ENCODE measurements at places on chromosomes 7 and 10.

- DNase-seq: no peak
Observed at GRCh38 chr10:1130995-1131790, 75.0 kb downstream of the WDR37 start.

DNA sequence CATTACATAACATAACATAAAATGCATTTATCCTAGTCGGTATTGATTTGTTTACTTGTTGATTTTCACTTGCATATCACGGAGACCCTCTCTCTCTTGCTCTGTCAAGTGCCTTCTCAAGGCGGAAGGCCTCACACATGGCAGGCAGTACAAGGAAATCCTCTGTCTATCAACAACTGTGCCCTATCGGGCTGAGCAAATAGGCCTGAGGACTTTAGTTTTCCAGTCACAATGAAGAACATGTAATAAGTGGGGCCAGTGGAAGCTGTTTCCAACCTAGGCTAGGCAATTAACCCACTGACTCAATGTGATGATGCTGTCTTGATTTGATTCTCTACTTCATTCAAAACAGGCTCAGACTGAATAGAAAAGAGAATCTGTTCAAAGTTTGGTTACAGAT, 44.9 kb upstream of the KMT2C start:
- no peak for DNase-seq

DNA sequence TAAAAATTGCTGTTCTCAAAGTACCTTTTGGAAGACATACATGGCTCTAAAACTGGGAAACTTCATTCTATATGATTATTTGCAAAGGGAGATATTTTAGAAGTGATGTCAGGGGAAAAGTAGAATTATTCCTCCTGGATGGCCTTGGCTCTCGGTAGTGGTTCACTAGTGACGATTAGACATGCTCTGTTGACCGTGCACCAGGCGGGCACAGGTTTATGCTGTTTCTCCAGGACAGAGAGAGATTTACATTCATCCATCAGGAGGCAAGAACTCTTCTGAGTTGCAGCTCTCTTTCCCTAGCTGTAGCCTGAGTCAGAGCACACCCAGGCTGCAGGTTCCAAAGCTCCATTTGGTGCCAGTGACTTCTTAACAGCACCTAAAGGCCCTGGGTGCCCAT, 184.9 kb upstream of the WDR11 start:
- DNase-seq: no peak

DNA sequence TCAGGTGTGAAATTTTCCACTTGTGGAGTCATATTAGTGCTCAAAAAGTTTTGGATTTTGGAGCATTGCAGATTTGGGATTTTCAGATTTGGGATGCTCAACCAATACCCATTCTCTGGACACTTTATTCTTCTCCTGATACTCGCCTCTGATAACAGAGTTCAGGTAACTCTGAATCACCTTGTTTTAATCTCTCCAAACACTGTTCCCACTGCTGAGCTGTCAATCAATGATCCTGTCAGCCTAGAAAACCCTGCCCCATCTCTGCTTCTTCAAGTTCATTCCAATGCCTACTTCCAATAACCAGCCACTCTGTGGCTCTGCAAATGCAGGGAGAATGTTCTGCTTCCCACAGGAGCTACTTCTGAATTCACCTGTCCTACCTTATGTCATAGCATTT, 21.8 kb downstream of the SGMS1 start:
- DNase-seq: no peak

- DNase-seq: no peak
Observed at GRCh38 chr10:77919713-77920108, 6.8 kb downstream of the DLG5 start.

DNA sequence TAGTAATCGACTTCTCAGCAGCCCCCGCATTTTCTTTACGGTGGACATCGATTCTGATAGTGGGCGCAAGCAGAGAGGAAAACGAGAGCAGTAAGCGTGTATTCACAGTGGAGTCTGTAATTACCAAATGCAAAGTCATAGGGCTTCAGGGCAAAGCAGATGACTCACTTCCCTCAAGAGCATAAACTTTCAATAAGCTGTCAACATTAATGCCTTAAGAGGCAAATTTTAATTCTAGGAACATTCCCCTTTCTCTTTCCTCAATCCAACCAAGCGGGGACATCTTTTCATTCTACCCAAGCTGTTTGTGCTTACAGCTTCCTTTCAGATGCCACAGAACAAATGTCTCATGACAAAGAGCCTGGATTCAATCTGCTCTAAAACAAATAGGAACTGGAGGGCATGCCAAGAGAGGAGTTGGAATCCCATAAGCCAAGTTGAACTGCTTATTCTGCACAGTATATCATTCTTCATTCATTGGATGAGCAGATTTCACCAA, 48.6 kb downstream of the MALSU1 start:
- no peak for DNase-seq

GRCh38 chr10:104435822-104436221, 82.2 kb downstream of the CFAP58 start:
- no peak for DNase-seq

- no peak for DNase-seq
Observed at GRCh38 chr7:29922921-29923700, 66.5 kb downstream of the SCRN1 start.

DNA sequence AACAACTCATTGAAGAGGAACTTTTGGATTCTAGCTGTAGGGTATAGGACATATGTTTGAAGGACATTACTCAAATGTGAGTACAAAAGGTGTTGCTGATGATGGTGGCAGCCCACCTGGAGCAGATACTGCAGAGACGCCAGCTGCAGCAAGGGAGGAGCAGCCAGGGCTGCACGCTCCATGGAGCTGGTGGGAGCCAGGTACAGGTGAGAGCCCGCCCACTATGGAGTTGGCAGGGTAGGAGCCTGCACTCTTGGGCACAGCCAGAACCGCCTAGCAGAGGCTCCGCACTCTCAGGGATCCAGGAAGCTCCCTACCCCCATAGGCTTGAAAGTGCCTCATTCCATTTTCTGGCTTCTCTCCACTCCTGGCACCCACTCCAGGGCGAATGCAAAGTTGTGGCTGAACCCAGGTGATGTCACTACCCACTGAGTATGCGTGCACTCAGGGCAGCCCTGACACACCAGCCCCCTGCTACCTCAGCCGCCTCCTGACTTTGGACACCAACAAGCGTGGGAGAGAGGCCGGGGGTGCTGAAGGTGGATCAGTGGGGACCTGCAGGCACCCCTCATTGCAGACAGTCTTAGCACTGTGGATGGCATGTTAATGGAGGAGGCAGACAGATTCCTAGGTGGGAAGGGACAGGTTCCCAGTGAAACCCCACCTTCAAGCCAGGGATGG, 761.1 kb downstream of the IPMK start:
- DNase-seq: peak; percentile 40

DNA sequence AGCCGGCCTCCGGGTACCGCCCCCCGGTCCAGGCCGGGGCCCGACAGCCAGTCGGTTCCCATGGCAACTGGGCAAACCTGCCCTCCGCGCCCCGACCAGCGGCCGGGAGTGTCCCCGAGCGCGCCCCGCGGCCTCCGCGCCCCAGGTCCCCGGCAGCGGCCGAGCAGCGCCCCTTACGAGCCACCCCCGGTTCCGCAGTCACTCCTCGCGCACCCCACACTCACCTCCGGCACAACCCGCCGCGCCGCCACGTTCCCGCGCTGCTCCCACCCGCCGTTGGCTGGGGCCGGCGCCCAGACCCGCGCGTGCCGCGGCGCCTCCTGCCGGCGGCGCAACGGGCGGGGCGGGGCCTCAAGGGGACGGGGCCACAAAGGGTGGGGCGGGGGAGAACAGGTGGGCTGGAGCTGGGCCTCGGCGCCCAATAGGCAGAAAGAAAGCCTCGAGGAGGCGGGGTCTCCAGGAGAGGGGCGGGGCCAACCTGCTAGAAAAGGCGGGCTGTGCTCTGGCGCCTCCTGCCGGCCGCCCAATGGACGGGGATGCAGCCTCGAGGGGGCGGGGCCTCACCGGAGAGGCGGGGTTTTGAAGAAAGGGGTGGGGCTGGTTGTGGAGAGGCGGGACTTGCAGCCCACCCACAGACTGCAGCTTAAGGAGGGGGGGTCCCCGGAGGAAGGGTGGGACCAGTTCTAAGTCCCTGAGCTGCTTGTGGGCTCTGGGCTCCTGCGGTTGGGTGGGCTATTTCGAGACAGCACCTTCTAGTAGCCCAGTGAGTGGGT, at the start of gene RADIL:
TSS of gene RADIL (minus strand) at position 345 of the 773 bp plus-strand sequence. CDS start 5,577 bp downstream, outside the sequence.
- peak; percentile 97 for DNase-seq

DNA sequence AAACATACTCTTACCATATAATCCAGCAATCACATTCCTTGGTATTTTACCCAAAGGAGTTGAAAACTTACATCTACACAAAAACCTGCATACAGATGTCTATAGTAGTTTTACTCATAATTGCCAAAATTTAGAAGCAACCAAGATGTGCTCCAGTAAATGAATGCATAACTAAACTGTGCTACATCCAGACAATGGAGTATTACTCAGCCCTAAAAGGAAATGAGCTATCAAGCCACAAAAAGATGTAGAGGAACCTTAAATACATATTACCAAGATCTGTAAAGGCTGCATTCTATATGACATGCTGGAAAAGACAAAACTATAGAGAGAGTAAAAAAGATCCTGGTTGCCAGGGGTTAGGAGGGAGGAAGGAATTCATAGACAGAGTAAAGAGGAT, 21.8 kb upstream of the CH25H start:
- no peak for DNase-seq

- no peak for DNase-seq
Observed at GRCh38 chr7:99124751-99125504, 19.0 kb downstream of the SMURF1 start.

DNA sequence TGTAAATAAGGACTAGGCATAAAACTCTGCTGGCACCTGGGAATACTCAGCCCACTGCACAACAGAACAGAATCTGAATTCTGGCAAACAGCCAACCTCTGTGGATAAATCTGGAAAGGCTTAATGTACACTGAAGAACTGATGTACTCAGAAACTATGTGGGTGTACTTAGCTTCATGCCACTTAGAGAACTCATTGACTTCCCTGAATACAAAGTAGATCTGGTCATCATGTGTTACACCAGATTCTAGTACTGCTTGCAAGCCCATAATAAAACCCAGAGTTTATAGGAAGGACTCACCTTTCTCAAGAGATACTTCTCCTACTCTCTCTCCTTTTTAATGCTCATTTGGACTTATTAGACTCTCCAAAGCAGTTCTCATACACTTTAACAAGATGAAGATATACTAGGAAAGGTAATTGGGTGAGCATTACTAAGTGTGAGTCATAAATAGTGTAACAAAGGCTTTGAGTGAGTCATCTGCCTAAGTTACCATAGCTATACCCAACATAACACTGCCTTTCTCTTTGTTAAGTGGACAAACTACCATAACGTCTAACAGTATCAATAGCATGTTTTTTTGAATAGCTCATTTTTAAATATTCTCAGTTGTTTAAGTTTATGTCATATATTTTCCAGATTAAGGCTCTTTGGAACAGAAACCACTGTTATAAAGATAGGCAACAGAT, 309.1 kb downstream of the MDFIC start:
- DNase-seq: peak; percentile 15

DNA sequence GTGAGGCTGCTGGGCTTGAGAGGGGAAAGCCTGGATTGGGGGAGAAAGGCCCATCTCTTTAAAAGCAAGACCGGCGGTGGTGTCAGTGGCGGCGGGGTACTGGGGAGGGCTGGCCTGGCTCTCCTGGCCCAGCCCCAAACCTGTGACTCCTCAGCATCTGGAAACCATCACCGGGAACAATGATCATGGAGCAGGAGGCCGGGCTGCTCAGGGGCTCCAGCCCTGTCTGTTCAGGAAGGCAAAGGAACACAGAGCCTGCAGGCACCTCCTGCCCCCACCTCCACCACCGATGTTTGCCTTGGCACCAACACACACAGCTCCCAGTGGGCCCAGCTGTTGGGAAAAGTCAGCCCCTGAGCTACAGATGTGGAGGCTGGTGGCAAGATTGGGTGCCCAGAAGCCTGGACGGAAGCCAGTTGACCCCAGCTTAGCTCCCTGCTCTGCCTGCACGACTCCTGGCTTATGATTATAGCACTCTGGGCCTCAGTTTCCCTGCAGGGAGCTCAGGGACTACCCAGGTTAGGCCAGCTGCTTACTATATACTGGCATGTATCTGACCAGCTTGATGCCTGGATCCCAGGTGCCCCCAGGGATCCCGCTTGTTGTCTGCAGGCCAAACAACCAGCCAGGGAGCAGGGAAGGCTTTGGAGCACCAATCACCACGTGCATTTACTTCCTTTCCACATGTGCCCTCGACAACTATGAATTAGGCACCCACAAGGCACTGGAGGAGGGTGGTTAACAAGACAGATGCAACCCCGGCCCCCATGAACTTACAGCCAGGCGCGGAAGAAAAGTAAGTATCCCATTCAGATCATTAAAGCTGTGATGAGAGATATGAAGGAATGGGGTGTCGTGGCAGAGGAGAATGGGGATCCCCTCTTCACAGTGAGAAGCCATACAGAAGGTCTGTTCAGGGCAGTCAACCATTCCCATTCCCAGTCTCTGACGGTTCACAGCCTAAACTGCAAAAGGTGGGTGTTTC, 37.3 kb downstream of the ZCCHC24 start:
- no peak for DNase-seq

GRCh38 chr7:35505066-35505465, 189.9 kb downstream of the HERPUD2 start:
- DNase-seq: no peak

DNA sequence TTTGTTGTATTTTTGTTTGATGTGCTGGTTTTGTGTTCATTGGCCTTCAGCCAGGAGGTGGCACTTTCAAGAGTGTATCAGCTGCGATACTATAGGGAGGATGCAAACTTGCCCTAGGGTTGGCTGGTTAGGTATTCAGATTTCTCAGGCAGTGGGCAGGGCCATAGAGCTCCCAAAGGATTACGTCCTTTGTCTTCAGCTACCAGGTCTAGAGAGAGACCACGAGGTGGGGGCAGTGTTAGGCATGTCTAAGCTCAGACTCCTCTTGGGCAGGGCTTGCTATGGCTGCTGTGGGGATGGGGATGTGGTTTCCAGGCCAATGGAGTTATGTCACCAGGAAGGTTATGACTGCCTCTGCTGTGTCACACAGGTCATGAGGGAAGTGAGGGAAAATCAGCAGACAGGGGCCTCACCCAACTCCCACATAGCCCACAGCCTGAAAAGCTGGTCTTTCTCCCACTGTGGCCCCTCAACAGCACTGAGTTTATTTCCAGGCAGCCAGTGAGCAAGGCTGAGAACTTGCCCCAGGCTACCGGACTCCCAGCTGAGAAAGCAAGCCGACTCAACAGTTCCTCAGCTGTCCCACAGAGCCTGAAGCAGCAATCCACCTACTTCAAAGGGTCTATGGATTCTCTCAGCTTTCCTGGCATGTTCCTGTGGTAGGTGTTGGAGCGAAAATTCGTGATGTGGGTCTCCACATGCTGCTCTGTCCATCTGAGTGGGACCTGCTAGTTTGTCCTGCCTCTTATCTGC, 227.4 kb upstream of the COBL start:
- DNase-seq: no peak

GRCh38 chr7:30167901-30168300, 33.1 kb downstream of the MTURN start:
- DNase-seq: no peak

DNA sequence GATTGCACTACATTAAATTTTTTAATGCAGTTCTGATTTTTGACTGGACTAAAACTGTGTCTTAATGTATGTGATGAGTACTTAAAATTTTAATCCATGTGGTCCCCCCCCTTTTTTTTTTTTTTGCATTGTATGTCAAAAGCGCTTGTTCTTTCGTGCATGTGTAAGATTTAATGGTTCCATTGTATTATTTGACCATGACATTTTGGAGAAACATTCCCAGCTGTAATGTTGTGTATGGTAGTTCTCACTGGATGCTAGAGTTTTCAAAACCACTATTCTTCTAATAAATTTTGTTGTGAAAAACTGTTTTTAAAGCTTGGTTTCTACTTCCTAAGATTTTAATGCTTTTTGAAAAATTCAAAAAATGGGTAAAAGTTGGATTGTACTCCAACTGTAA, 132.0 kb downstream of the LCOR start:
- DNase-seq: no peak

All from kidney (tissue), 22 donors.